ENCODE measurements at places on chromosomes 4 and X.

DNA sequence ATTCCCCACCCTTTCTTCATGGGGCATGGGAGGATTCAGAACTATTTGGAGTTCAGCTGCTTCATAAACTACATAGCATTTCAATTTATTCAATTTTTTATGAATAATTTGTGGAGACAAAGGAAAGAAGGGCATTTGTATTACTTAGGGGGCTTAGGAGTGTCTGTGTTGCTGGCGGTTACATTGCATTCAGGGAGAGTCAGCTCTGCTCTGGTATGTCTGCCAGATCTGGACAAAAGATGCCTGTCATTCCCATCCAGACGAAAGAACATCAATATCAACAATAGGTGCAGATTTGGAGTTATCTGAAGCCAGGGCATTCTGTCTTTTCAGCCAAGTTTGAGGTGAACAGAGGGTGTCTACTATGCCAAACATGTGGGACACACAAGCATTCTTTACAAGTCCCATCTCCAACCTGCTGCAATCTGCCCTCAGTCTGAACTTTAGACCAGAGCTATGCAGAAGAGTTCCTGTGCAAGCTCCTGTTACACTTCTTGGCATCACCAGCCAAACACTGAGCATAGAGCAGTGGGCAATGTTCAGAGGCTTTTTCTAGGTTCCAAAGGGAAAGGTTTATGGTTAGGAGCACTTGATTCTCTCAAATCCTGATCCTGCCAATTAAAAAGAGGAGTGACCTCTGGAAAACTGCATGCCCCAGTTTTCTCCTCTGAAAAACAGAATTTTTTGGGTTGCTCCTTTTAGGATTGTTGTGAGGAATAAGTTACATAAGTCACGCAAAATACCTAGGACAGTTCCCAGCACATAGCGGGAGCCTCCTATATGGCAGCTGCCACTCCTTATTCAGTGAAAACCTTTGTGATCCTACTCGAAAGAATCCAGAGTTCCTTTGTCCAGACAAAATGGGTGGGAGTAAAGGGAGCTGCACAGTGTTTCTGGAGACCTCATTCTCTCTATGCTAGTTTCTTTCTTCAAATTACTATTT is 719.5 kb upstream of the SLIT2 start:
- no peak for DNase-seq

DNA sequence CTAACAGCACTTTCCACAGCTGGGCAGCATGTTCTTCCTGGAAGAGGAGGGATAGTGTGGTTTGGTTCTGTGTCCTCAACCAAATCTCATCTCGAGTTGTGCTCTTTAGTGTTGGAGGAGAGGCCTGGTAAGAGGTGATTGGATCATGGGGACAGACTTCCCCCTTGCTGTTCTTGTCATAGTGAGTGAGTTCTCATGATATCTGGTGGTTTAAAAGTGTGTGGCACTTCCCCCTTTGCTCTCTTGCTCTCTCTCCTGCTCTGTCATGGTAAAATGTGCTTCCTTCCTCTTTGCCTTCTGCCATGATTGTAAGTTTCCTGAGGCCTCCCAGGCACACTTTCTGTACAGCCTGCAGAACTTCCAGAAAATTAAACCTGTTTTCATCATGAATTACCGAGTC is 133.7 kb upstream of the NDP start:
- no peak for DNase-seq

- no peak for DNase-seq
Measured at GRCh38 chrX:130253916-130254315, 14.8 kb downstream of the ZNF280C start.

GRCh38 chr4:77269505-77269904 is 112.5 kb downstream of the CCNG2 start:
- DNase-seq, result no peak

GRCh38 chrX:142204522-142205433 is at the start of gene MAGEC2:
Gene MAGEC2, minus strand, starts transcription at chrX:142205290. Its CDS starts 1,303 bp downstream, at chrX:142203987.
- DNase-seq, result no peak
